Mesenteric fat pad (tissue), 1 donor: ENCODE measurements at places on chromosomes 12 and 14.

DNA sequence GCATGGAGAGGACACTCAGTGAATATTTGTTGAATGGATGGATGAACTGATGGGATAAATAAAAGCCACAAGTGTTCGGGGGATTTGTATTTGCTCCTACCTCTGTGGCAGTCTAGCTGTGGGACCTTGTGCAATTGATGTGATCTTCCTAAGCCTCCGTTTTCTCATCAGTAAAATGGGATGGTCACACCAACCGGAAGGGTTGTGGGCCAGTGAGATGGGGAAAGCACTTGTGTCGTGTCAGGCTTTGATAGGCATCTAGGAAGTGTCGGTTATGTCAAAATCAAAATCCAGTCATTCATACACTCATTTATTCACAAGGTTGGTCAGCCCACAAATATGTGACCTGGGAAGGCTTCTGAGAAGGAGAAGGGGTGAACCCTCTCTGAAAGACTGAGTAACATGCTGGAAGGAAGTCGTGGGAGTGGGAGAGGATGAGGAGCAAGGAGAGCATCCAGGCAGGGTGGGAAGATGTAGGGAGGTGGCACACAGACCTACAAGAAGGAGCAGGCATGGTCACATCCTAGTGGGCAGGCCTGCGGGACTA is 7.8 kb upstream of the SERPINA9 start:
- no peak for DNase-seq

DNA sequence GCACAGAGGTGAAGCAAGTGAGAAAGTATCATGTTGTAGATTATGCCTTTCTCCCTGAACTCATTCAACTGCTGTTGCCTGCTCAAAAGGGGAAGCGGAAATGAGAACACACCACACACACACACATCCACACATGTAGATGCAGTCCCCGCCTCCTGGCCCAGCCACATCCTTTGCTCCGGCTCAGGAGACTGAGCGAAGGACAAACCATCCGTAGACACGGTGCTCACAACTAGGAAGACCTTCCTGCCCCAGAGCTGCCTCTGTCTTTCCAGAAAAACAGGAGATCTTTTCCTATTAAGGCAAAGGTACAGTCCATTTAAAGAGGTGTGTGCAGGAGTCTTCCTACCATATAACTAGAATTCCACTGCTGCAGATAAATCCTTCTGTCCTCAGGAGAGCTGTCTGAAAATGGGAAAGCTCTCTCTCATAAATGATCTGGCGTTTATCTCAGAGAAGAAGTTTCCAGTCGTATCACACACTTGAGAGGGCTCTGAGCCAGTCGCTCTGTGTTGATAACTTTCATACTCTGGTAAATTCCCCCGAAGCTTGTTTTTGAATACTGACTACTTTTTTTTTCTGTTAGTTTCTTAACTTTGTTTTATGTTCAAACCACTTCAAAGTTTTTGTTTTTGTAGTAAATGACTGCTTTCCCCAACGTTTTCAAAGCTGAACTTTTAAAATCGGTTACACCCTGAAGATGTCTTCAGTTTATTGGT is at the start of gene TESPA1:
TSS of gene TESPA1 (minus strand) at position 105 of the 719 bp plus-strand sequence. CDS start 10,200 bp downstream, outside the sequence.
- no peak for DNase-seq

GRCh38 chr14:84095681-84096080 is 1434.3 kb upstream of the FLRT2 start:
- no peak for DNase-seq

GRCh38 chr12:132622437-132623071 is 4.0 kb downstream of the P2RX2 start:
- DNase-seq: no peak

GRCh38 chr12:47954467-47955045 is 8.8 kb upstream of the TMEM106C start:
- DNase-seq: no peak

GRCh38 chr14:97900196-97900854 is 1103.1 kb downstream of the VRK1 start:
- DNase-seq: no peak

GRCh38 chr14:100022772-100023451 is 42.3 kb upstream of the EVL start:
- no peak for DNase-seq

GRCh38 chr14:75909630-75910029 is 72.2 kb downstream of the TGFB3 start:
- DNase-seq: no peak

- no peak for DNase-seq
These were observed 224.1 kb upstream of the PLEKHG7 start for GRCh38 chr12:92478692-92479091.

- peak; percentile 97 for DNase-seq
These were observed at the start of gene NOPCHAP1 for GRCh38 chr12:104986022-104986941. TSS of gene NOPCHAP1 (plus strand) at chr12:104986316. CDS start at chr12:104986353, 37 bp downstream.

- no peak for DNase-seq
These were observed 90.4 kb downstream of the PPP2R5C start for GRCh38 chr14:101851736-101852405.

DNA sequence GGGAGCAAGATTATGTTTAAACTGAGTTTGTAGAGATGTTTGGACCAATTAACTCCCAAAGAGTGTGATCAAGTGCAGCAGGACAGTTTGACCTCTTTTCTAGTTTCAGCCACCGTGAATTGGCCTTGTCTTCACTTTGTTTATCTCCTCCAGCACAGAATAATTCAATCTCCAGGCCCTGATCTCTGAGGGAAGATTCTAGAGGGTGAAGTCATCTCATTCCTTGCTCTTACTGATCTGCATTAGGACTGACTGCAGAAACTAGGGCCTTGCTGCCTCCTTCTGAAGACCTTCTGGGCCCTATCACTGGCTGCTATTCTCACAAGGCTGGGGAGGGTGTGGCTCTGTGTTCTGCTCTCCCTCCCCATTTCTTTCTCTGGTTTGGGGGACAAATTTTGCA is 29.4 kb downstream of the C12orf75 start:
- DNase-seq: no peak

DNA sequence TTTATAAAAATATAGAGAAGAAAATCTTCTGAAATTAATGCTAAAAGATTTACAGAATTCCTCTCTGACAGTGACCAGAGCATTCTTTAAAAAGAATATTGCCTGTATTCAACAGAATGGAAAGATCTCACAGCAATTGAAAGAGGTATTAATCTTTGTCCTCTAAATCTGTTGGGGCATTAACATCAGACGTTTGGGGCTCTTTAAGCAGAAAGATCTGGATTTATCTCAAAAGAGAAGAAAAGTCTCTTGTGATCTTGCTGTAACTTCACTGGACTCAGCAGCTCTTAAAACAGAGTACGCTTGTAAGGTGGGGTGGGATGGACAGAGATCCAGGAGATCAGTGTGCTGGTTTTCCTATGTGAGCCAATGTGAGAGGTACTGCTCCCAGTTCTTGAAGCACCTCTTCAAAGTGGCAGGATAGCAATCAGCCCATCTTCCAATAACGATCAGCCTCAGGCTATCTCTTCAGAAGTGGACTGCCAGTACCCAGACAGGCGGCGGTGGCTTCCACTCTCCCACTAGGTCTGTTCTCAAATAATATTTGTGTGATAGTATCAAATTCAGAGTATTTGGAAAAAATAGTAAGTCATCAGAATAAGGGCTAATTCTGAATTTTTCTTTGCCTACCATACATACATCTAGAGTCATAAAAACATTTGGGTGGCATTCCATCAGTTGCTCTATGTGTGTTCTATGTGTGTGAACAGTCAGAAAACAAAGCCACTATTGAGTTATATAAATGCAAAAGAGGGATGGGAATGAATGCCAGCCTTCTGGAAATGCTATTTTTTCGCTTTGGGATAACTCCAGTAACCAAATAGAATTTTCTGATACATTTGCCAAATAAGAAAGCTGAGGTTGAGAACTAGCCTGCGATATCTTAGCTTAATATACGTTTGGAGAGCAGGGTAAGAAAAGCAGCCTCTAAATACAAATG is 237.4 kb upstream of the RGS6 start:
- DNase-seq: no peak

DNA sequence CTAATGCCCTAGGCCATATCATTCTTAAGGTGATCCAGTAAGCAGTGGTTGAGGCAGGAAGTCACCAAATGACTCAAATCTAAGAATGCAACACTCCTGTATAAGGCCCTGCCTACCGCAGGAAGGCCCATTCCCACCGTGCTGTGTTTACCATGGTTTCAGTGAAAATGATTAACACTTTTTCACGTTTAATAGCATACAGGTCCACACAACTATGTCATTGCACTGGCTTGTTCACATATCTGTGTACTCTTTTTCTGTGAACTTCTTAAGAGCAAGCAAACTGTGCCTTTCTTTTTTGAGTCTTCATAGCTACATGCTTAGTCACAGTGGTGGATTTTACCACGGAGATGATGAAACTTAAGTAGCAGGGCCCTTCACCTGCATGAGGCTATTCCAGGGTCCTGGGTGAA is 214.9 kb downstream of the CNTN1 start:
- no peak for DNase-seq

DNA sequence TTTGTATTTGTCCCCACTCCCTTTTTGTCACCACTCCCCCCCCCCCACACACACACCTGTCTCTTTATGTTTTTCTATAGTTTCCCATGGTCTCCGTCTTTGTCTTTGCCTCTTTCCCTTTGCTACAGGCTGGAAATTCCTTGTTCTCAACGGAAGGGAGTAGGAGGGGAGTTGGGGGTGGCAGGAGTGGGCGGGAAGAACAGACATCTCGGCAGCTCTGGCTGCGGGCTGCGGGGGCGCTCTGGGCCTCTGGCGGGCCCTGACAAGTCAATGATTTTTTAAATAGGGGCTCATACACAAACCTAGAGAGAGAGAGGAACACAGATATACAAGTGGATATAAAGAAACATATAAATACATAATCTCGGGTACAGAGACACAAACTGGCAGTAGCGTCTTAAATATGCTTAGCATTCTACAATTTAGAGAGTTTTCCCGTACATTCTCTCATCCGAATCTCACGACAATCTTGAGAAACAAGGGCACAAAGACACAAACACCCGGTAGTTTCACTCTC is 2.4 kb upstream of the NAB2 start:
- DNase-seq: no peak

DNA sequence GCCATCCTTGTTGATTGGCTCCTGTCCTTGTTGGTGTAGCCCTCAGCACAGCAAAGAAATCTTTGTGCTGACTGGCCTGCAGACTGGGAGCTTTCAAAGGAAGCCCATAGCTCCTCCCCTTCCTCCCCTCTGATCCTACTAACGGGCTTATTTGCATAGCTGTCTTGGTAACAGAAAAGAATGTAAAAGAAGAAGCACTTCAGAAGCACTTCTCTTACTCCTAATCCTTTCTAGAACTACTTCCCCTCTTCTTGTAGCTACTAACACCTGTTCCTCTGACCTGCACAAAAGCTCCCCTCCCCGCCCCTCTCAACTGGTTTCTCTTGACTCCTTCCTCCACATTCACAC is 14.3 kb upstream of the RIC8B start:
- no peak for DNase-seq

- no peak for DNase-seq
These were observed 19.3 kb downstream of the SLC35F4 start for GRCh38 chr14:57846596-57846995.

DNA sequence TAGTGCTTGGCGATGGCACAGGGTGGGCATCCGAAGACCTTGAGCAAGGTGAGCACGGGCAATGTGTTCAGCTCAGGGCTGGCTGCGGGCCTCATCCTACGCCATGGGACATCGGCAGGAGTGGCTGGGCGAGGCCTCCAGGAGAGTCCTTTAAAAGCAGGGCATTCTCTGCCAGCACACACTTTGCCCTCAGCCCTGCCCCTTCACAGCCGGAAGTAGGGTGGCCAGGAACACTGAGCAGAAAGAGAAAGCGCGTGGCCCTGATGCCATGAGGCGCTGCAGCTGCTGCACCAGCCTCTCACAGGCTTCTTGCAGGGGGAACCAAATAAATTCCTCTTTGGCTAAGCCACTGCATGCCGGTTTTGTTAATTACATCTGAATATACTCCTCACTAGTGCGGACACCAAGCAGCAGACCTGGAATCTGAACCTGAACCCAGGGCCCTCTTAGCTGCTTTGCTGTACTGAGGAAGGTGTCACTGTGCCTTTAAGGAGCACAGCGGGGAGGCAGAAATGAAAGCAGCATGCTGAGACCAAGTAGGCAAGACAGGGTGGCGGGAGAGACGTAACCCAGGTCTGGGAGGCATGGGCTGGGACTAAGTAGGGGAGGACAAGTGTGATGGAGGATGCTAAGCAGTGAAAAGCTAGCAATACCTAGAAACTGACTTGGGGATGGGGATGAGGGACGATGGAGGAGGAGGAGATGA is 155.2 kb downstream of the TTC7B start:
- DNase-seq: no peak

- no peak for DNase-seq
These were observed 83.4 kb downstream of the PRORP start for GRCh38 chr14:35205737-35206136.

DNA sequence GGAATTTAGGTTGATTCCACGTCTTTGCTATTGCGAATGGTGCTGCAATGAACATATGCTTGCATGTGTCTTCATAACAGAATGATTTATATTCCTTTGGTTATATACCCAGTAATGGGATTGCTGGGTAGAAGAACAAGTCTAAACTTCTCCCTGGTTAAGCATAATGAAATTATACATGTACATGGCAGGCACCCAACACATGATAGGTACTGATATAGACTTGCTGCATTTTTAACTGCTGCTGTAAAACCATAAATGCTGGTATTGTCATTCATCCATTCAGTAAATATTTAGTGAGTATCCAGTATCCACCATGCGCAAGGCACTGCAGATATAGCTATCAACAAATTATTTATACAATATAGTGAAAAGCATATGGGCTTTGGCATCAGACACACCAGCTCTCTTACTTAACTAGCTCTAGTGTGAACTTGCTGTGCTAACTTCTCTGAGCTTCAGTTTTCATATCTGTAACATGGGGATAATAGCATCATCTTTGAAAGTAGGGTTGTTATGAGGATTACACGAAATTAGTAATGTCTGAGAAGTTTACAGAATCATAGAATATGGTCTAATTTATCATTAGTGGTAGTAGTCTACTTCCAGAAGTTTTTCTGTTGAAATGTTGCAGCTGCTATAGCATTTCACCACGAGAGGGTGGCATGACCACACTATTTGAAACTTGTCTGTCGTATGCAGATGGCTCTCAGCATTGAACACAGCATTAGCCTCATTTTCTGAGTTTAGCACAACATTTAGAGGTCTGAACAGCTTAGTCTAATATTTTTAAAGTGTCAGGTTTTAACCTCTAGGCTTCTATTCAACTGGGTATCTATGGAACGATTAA is 32.0 kb upstream of the SEL1L start:
- no peak for DNase-seq

GRCh38 chr12:14400599-14400998 is 35.1 kb downstream of the ATF7IP start:
- DNase-seq: no peak

DNA sequence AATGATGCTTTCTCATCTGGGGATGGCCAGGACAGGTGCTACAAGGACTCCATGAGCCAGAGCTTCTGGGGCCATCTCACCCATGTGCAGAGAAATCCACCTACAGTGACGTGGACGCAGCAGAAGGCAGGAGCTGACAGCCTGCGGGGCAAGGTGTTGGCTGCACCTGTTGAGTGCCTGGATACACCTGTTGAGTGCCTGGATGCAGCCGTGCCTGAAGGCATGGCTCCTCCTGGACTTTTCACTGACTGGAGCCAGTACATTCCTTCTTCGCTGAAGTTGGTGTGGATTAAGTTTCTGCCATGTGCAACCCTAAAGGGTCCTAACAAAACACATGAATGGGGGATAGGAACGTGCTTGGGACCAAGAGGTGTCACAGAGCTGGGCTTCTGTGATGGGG is 7.4 kb upstream of the DIO3 start:
- DNase-seq: no peak
